ENCODE measurements at places on chromosomes 13 and 19. TPM values are rescaled to one million over a fixed set of nuclear protein-coding genes. Genes with fewer than 3 reads are reported as not detected.

Gene NBEA
- 2.9 TPM for total RNA-seq

GRCh38 chr19:977058-977464 is 7.1 kb upstream of the WDR18 start:
- no peak for DNase-seq

GRCh38 chr19:44072543-44073401 is 813 bp downstream of the ZNF284 start:
- peak; percentile 23 for DNase-seq

DNA sequence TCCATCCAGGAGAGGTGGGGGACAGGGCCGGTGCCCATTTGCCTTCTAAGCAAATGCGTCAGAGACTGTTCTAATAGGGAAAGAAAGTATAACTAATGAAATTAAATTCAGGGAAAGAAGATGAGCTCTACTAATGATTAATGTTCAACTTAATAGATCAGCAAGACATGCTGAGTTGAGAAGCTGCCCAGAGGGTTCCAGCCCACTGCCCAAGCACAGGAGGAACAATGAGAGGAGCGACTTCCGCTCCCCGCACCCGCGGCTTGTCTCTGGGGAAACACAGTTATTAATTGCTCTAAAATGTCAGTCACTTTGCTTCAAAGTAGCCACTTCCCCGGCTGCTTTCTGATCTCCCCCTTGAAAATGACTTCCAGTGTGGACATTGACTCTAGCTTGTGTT is 331.3 kb downstream of the UQCRFS1 start:
- no peak for DNase-seq

Gene HAUS5
- 9.1 TPM for total RNA-seq

GRCh38 chr13:20344836-20345490 is 112.8 kb upstream of the GJB6 start:
- no peak for DNase-seq

DNA sequence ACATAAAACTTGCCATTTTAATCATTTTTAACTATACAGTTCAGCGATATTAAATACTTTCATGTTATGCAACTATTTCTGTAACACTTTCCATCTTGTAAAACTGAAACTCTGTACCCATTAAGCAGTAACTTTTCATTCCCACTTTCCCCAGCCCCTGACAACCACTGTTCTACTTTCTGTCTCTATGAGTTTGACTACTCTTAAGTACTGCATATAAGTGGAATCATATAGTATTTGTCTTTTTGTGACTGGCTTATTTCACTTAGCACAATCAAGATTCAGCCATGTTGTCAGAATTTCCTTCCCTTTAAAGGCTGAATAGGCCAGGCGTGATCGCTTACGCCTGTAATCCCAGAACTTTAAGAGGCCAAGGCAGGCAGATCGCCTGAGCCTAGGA is 56.2 kb downstream of the ARHGAP35 start:
- DNase-seq: no peak

Gene AXL
- total RNA-seq: 362 TPM

- DNase-seq: peak; percentile 46
Observed at GRCh38 chr13:74132152-74132775, 1.9 kb downstream of the KLF12 start.

Gene PEPD
- total RNA-seq: 84.5 TPM

Gene IL4I1
- total RNA-seq: 12.5 TPM

DNA sequence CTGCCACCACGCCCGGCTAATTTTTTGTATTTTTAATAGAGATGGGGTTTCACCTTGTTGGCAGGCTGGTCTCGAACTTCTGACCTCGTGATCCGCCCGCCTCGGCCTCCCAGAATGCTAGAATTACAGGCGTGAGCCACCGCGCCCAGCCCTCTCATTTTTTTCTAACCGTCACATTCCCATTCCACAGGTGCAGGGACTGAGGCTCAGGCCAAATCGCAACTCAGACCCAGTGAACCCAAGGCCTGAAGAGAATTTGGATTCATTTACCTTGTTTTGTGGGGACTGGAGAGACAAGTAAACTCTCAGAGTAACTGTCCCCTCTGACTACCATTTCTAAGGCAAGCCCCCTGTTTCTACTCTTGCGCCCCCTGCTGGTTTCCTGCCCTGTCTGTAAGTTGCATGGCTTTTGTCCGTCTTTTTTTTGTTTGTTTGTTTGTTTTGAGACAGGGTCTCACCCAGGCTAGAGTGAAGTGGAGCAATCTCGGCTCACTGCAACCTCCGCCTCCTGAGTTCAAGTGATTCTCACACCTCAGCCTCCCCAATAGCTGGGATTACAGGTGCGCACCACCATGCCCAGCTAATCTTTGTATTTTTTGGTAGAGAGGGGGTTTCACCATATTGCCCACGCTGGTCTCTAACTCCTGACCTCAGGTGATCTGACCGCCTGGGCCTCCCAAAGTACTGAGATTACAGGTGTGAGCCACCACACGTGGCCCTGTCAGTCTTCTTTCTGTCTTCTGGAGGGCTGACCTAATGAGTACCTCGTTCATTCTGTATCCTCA is 2.3 kb upstream of the STRN4 start:
- DNase-seq: peak; percentile 50

- no peak for DNase-seq
Observed at GRCh38 chr13:87792878-87793277, 121.7 kb downstream of the SLITRK5 start.

DNA sequence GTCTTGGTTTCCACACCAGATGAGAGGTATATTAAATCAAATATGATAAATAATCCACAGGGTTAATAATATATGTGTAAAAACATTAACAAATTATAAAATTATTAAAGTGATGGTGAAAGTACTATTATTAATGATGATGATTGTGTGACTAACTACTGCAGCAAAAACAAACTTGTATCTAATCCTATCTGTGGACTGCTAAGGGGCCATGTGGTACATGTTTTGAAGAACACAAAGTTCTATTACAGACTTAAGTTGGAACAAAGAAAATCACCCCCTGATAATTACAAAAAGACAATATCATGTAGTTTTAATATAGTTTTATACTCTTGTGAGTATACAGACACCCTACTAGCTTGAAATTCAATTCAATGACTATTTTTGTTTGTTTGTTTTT is 504.2 kb upstream of the NBEA start:
- no peak for DNase-seq

DNA sequence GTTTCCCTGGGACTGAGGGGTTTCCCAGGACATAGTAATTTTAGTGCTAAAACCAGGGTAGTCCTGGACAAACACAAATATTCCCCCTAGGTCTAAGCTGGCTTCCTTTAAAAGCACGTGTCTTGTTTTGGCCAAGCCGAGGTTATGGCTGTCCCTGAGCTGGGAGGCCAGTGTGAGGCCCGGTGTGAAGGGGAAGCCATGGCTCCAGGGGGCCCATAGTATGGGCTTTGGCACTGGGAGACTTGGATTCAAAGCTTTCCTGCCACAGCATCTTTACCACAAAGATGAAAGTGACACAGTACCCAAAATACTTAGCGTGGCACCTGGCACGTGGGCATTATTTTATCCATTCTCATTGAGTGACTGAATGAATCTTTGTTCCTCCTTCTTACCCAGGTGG is 345.2 kb downstream of the ZNF536 start:
- DNase-seq: no peak

DNA sequence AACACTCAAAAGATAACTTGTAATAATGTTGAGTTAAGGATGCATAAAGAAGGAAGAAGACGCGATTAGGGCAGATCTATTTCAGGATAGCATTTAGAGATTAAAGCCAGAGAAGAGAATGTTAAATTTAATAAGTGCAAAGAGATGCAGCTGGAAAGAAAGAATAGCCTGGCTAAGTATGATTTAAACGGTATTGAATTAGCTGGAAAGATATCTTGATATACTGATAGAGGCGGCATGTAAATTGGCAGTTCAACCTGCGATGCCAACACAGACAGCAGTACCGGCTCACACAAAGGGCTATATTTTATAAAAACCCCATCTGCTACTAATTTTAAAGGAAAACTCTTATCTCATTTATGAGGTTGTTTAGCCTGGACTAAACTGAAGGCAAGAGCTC is 121.4 kb downstream of the ENOX1 start:
- DNase-seq: no peak

DNA sequence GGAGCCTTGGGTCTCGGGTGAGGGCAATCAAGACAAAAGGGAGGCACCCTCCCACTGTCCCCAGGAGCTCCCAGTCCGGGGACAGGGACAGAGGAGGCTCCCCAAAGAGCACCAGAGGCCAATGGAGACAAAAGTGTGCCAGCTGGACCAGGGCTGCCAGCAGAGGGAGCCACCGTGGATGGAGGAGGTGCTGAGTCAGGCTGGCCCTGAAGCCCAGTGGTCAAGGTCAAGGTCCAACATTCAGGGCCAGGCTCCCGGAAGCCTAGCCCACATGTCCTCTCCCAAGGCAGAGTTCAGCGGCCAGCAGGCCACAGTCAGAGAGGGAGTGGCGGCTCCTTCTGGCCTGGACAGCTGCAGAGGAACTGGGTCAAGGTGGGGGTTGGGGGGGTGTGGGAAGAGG is 8.4 kb downstream of the COL5A3 start:
- DNase-seq: no peak

Gene FAM124A
- 0.22 TPM for total RNA-seq

Gene LGALS7
- total RNA-seq: not detected

DNA sequence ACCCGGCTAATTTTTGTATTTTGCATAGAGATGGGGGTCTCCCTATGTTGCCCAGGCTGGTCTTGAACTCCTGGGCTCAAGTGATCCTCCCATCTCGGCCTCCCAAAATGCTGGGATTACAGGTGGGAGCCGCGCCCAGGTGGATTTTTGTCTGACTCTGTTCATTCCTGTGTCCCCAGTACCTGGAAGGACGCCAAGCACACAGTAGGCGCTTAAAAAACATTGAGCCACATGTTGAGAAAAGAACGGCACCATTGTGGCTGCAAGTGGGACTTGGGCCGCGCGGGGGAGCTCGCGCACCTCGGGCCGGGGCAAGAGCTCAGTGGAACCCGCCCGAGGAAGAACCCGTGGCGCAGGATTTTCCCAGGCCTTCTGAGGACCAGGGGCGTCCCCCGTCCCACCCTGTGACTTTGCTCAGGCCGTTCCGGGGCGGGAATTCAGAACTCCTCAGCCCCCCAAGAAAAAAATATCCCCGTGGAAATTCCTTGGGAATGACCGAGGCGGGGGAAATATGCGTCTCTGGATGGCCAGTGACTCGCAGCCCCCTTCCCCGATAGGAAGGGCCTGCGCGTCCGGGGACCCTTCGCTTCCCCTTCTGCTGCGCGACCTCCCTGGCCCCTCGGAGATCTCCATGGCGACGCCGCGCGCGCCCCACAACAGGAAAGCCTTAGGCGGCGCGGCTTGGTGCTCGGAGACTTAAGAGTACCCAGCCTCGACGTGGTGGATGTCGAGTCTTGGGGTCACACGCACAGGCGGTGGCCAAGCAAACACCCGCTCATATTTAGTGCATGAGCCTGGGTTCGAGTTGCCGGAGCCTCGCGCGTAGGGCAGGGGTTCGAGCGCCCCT is 1.4 kb upstream of the ICAM1 start:
- DNase-seq: peak; percentile 75

GRCh38 chr13:22773465-22773864 is 407.3 kb upstream of the SGCG start:
- no peak for DNase-seq

DNA sequence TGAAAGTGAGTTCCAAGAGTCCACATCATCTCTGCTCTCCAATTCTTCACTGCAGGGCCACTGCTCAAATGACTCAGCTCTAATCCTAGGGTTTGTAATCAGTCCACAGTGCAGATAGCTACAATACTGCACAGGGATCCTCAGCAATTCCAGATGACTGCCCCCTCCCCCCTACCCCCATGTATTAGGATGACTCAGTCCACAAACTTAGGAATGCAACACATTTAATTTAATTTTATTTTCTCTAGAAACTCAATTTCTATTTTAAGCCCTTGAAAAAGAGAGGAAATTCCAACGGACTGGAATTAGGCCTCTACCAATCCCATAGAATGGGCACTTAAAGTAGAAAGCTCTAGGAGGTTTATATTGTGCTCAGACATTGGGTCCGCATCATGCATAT is 173.8 kb upstream of the SOX21 start:
- peak; percentile 5 for DNase-seq

- DNase-seq: no peak
Observed at GRCh38 chr13:110576070-110576394, 14.5 kb upstream of the RAB20 start.

Gene ZIC5
- 0.07 TPM for total RNA-seq

DNA sequence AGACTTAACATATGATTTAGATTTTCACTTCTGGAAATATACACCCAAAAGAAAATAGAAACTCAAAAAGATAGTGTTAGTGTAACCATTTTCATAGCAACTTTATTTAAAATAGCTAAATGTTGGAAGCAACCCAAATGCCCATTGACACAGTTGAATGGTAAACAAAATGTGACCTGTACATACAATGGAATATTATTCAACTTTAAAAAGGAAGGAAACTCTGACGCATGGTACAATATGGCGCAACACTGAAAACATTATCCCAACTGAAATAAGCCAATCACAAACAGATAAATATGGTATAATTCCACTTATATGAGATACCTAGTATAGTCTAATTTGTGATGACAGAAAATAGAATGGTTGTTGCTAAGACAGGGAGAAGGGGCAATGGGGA is 1456.1 kb upstream of the MIR17HG start:
- DNase-seq: no peak

Gene IL27RA
- 4.8 TPM for total RNA-seq

Gene ATP7B
- total RNA-seq: 0.94 TPM

GRCh38 chr13:32016631-32017030 is 14.9 kb upstream of the FRY start:
- DNase-seq: no peak

Gene ZNF442
- total RNA-seq: 3.8 TPM

Gene ZNF600
- total RNA-seq: 7.4 TPM

Gene ZNF534
- not detected for total RNA-seq

- DNase-seq: no peak
Observed at GRCh38 chr19:46631481-46631880, 4.5 kb downstream of the GNG8 start.

DNA sequence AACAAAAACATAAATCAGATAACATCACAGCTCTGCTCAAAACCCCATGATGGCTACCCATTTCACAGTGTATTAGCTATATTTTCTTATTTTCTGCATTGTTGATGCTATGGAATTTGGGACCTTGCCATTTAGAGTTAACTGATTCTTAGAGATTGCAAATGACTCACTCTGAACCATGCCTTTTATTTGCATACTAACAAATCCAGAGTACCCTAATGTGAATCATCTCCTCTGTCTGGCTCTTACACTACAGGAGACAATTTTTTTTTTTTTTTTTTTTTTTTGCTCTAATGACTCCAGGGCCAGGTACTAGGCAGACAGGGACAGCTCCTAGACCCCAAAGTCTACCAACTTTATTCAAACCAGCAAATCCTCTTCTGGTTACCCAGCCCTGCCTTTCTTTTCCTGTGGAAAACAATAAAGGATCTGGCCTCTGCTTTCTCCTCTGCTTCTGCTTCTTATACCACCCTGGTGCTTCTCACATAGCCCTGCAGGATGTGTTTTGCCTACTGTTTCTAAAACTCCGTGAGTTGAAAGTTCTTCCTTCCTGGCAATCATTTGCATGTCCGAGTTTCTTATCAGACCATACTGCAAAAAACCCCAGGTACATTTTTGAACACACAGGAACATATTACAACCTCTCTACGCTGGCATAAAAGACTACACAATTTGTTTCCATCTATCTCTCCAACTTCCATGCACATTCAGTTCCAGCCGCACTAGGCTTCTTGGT is 10.6 kb upstream of the ZNF460 start:
- DNase-seq: peak; percentile 94
